ENCODE measurements at places on chromosomes 12 and 14. TPM values are rescaled to one million over a fixed set of nuclear protein-coding genes. Genes with fewer than 3 reads are reported as not detected.

DNA sequence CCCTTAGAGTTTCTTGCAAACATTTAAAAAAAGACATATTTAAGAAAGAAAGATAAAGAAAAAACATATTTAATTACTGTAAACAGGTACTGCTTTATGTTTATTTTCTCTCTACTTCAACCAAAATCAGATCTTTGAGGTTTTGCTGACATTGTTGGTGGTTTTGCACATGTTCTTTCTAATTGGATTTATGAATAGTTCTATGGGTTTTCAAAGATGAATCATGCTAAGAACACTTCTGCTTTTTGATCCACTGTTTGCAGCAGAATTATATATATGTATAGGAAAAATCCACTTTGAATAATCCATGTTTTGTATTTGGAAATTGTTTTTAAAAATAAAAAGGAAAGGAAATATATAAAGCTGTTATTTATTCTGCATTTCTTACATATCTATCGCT lies 78.4 kb downstream of the FRMD6 start:
- H3K4me3 ChIP-seq = no peak overlapping the region
- no peaks in the 10 kb centered on the region for H3K36me3 ChIP-seq
- DNase-seq = no peak
- H3K4me1 ChIP-seq = no peaks in the 10 kb centered on the region
- H3K27ac ChIP-seq = no peak overlapping the region

DNA sequence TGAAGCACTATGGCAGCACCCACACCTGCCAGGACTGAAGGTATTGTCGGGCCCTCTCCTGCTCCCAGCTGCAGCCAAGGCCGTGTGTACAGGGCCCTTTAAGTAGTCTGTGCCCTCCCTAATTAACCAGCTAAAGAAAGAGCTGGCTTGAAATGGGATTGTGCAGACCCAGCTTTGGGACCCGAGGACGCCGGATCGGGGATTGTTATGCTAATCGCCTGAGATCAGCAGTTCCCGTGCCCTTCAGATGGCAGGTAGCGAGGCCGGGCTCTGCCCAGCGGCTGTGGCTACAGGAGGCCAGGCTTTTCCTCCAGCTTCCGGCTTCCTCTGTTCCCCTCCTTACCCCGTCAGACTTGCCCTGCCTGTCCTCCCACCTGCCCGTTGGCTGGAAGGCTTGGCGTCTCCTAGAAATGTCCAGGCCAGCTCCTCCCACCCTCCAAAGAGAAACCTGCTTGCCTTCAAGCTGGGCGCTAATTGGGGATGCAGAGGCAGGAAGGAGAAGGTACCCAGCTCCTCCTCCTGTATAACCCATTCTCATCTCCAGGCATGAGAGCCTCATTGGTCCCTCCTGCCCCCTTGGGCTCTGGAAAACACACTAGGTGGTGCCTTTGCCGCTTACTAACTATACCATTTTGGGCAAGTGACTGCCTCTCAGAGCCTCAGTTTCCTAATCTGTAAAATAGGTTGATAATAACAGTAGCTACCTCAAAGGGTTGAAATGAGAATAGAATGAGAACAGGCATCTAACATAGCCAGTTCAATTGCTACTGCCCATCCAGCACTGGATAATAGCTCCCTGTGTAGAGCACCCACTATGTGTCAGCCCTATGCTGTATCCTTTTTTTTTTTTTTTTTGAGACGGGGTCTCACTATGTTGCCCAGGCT lies 25.8 kb upstream of the MSI1 start:
- no peak overlapping the region for H3K4me3 ChIP-seq
- no peak overlapping the region for H3K27ac ChIP-seq
- no peak for DNase-seq
- no peaks in the 10 kb centered on the region for H3K4me1 ChIP-seq
- no peaks in the 10 kb centered on the region for H3K36me3 ChIP-seq
- H3K27me3 ChIP-seq = peaks cover 24% of the 10 kb centered on the region

DNA sequence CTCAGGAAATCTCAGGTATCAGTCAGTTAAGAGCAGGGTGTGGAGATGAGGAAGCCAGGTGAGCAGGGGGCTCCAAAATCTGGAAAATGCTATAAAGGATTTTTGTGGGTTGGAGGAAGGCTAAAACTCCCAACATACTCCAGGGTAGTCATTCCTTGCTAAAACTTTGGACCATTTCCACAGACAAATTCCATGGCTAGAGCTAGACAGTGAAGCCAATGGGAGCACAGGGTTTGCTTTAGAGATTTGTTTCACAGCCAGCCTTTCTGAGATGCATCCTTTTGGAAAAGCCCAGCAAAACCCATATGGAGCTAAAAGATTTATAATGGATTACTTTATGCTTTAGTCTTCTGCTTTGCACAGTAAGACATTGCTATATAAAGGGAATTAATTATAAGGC lies 146.5 kb downstream of the SAMD4A start:
- H3K36me3 ChIP-seq = no peaks in the 10 kb centered on the region
- H3K27me3 ChIP-seq = peaks cover 15% of the 10 kb centered on the region
- no peak overlapping the region for H3K4me3 ChIP-seq
- H3K4me1 ChIP-seq = no peaks in the 10 kb centered on the region
- no peak overlapping the region for H3K27ac ChIP-seq
- no peak for DNase-seq

DNA sequence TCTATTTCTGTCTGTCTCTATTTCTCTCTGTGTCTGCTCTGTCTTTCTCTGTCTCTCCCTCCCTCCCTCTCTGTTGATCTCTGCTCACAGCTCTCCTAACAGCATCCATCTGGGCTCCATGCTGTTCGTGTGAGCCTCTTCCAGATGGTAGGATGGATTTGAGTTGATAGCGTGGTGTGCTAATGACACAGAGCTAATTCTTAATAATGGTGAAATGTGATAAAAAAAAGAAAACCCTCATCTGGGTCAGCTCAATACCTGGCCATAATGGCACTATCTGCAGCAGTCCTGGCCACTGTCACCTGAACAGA lies 96.4 kb downstream of the AACS start:
- no peak overlapping the region for H3K27ac ChIP-seq
- peaks cover 2% of the 10 kb centered on the region for H3K27me3 ChIP-seq
- H3K4me1 ChIP-seq = no peaks in the 10 kb centered on the region
- DNase-seq = no peak
- no peak overlapping the region for H3K4me3 ChIP-seq
- no peaks in the 10 kb centered on the region for H3K36me3 ChIP-seq

The GIT2 gene
- 87.5 TPM for total RNA-seq

The ARID2 gene
- 43.2 TPM for total RNA-seq

All from activated T-helper 1 cell treated with anti-CD3 and anti-CD28 coated beads, Interleukin-12 subunit alpha, Interleukin-12 subunit beta, Interleukin-2, Interleukin-4 antibody, amounts not matched to agents 30 ng/mL and 10 ng/mL and 1 ng/mL, durations not matched to agents 14 hours and 24 hours and 36 hours (primary cell).